ENCODE measurements at places on chromosomes 7 and 10. TPM values are rescaled to one million over a fixed set of nuclear protein-coding genes. Genes with fewer than 3 reads are reported as not detected.

KIAA1217 gene
- total RNA-seq: 5.9 TPM

HKDC1 gene
- total RNA-seq: 2.3 TPM

PSD gene
- total RNA-seq: 101 TPM

STK31 gene
- total RNA-seq: 38.8 TPM

C10orf143 gene
- total RNA-seq: 1.1 TPM

RAPGEF5 gene
- 81.4 TPM for total RNA-seq

HPSE2 gene
- total RNA-seq: not detected

IL2RA gene
- not detected for total RNA-seq

ODAD2 gene
- 1.9 TPM for total RNA-seq

CYP3A4 gene
- total RNA-seq: not detected

CLEC2L gene
- 0.78 TPM for total RNA-seq

ELOVL3 gene
- 0.16 TPM for total RNA-seq

CALHM1 gene
- not detected for total RNA-seq

HOXA2 gene
- total RNA-seq: not detected

CAV2 gene
- total RNA-seq: 19.8 TPM

ATRNL1 gene
- total RNA-seq: 856 TPM

UPK3B gene
- total RNA-seq: not detected

SPDYE6 gene
- 0.16 TPM for total RNA-seq

LIPN gene
- not detected for total RNA-seq

ATOH7 gene
- 1.4 TPM for total RNA-seq

SH2B2 gene
- total RNA-seq: 11.9 TPM

GRID2IP gene
- total RNA-seq: 1.2 TPM

AKR1C4 gene
- total RNA-seq: not detected

GRM3 gene
- total RNA-seq: 179 TPM

PDCD4 gene
- total RNA-seq: 61.1 TPM

OR13A1 gene
- total RNA-seq: not detected
